Activated naive CD8-positive, alpha-beta T cell treated with anti-CD3 and anti-CD28 coated beads, Interleukin-2, amount 50 U/mL, for 24 hours (primary cell): ENCODE measurements at places on chromosomes 12 and 14.

GRCh38 chr12:121578230-121579189 lies 2.3 kb downstream of the KDM2B start:
- DNase-seq = peak; percentile 33

DNA sequence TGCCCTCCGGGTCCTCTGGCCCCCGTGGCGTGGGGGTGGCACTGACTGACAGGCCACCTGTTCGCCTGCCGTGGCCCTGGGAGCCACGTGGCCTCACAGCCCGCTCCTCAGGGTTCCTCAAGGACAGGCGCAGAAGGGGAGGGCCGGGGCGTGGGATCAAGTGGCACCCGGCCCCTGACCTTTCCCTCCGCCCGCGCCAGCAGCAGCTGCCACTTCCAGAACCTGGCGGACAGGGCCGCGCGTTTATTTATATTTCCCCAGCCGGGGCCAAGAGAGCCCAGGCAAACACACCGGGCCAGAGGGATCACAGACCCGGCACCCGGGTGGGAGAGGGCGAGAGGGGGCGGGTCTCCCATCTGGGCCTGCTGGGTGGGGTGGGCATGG lies 92.6 kb downstream of the RFLNA start:
- no peak for DNase-seq

DNA sequence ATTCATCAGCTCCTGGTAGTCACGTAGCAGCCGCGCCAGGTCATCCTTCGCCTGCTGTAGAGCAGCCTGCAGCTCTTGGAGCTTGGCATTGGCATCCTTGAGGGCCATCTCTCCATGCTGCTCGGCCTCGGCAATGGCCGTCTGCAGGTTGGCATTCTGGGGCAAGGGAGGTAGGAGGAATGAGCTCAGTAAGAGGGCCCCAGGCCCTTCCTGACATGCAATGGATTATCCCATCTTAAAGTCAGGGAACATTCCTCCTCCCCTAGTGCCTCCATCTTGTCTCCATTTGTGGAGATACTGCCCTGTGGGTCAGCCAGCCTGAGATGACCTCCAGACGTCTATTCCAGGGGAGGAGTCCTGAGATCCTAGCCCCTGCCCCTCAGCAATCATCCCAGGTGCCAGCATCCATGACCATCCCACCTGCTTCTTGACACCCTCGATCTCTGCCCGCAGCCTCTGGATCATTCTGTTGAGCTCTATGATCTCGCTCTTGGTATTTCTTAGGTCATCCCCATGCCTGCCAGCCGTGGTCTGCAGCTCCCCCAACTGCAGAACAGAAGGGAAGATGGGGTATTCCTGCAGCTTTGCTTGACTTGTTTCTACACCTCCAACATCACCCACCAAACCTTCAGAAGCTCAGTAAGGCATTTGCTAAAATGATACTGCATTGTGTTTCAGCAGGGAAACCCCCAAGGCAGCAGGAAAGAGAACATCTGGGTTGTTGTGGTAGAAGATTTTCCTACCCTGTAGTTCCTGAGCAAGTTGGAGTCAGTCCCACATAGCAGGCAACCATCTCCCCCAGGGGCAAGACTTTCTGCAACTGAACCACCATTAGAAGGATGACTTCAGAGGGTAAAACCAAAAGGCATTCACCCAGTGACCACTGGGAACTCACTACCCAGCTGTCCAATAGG lies 4.4 kb downstream of the KRT3 start:
- DNase-seq = no peak

DNA sequence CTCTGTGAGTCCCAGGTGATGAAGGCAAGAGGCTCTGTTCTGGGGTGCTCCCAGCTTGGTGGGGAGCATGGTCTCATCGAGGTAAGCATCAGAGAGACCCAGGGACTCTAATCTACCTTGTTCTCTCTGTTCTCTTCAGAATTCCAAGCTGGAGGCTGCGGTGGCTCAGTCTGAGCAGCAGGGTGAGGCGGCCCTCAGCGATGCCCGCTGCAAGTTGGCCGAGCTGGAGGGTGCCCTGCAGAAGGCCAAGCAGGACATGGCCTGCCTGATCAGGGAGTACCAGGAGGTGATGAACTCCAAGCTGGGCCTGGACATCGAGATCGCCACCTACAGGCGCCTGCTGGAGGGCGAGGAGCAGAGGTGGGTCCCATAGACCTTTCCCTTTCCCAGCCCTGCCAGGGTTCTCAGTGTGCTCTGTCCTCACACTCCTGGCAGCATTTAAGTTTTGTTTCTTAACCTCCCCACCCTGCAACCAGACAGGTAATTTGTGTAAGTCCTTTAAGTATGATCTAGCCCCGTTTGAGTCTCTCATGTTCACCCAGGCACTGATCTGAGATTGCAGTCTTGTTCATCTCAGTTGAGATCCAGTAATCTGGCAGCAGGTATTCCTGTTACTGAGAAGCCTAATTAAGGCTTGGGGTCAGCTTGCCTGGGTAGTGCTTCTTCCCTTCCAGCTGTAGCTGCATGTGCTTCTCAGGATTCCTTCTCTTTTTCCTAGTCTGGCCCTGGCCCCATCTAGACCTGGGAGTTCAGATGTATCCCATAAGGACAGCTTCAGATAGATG lies 14.8 kb upstream of the KRT81 start:
- DNase-seq = no peak

DNA sequence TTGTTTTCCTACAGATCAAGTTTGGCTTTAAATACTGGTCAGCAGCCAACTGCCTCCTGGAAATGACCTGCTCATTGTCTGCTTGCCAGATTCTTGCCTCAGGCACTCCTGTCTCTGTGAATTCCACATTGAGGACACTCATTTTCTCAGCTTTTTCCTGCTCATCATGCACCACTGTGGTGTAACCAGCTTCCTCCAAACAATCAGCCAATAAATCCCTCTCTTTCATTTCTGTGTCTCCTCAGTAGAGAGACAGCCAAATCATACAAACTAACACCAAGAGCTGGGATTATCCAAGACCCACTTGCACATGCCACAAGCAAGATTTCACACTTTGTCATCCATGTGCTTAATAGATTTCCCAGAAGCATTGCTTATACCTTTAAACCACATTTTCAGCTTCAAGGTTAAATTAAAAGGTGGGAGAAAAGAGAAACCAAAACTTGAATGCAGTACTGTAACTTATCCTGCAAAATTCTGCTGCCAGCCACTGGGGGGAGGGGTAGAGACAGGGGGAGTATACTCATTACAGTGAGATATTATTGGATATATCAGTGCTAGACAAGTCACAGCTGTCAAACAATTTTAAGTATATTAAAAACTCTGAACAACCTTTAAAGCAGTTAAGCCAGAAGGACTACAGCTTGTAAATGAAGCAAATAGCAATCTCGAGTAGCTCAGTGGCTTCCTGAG lies 105.0 kb downstream of the PPP2R5E start:
- peak; percentile 10 for DNase-seq

- DNase-seq = peak; percentile 55
These were observed 1.1 kb downstream of the GALNT16 start for GRCh38 chr14:69260861-69261564.

GRCh38 chr12:79658221-79658620 lies 32.5 kb downstream of the PAWR start:
- DNase-seq = no peak

DNA sequence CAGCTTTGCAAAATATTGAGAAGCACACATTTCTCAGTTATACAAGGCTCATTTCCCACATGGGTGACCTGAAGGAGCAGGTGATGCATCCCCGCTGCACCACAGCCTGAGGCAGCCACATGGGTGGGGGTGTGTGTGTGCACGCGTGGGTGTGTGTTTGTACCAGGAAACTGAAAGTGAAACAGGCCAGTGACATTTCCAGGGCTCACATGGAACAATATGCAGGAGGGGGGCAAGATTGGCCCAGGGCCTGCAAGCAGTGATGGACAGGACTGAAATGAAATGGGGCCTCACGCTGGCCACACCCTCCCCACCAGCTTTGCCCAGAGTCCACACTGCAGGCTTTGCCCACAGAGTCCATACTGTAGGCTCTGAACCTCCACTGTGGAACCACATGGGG lies 154.2 kb upstream of the PARP11 start:
- DNase-seq = peak; percentile 61

DNA sequence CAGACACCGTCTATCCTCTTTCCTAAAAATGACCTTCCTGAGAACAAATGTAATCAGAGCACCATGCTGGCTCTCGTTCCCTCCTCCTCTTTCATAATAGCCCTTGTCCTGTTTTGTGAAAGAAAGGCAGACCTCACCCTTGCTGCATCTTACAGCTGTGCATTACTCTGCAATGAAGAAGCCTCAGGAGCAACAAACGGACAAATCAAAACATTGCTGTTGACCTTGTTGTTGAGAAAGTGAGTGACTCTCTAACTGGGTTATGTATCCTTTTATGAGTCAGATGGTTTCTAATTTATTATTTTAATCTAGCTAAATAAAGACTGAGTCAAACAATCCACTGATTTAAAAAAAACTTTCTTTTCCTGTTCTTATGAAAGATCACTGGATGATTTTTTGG lies 180.9 kb downstream of the RPS29 start:
- DNase-seq = no peak

GRCh38 chr12:47570151-47570550 lies 135.7 kb downstream of the RPAP3 start:
- no peak for DNase-seq

GRCh38 chr12:109446-109845 lies 42.9 kb downstream of the IQSEC3 start:
- no peak for DNase-seq

- no peak for DNase-seq
These were observed 192.9 kb downstream of the PRKD1 start for GRCh38 chr14:29734732-29735131.

DNA sequence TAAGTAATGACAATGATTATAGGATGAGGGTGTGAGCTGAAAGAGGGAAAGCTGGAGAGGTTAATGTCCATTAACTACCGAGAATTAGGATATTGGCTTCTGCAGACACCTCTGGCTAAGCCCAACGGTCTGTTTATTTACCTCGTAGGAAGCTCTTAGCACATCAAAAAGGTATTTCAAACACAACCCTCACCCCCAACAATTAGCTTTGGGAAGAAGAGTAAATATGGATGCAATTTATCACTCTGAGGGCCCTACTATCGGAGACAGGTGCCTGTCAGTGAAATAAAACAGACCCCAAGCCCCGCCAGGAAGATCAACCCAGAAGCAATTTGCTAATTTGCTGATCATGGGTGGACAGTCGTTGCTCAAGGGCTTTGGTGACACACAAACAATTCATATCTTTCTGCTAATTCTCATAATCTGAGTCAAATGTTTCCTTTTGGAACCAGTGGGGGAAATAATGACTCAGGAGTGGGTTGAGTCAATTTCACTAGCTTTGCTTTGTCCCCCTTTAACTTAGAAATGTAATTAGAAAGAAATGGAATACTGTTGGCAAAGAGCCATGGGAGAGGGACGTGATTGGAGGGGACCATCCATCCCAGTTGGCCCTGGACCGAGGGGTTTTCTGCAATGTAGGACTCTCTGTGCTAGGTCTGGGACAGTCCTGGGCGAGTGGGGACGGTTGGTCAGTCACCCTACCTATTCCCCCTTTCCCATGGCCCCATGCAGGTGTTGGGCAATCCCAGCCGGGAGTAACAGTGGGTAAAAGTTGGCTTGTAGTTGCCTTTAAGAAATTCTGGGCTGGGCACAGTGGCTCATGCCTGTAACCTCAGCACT lies 99.1 kb upstream of the MED13L start:
- DNase-seq = no peak

GRCh38 chr14:94485944-94486841 lies 10.2 kb upstream of the SERPINA9 start:
- DNase-seq = peak; percentile 51

DNA sequence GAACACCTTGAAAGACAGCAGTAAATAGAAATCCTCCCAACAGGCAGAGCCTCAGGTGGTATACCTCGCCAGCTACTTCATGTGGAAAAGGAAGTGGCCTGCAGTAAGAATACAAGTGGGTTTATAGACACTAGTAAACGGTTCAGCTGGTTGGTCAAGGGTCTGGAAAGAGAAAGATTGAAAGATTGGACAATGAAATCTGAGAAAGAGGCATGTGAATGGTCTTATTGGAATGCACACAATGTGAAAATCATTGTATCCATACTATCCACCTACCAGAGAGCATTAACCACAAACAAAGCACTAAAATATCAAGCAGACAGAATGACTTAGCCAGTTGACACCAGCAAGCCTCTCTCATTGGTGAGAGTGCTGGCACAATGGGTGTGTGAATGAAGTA lies 98.2 kb downstream of the SSPN start:
- no peak for DNase-seq

DNA sequence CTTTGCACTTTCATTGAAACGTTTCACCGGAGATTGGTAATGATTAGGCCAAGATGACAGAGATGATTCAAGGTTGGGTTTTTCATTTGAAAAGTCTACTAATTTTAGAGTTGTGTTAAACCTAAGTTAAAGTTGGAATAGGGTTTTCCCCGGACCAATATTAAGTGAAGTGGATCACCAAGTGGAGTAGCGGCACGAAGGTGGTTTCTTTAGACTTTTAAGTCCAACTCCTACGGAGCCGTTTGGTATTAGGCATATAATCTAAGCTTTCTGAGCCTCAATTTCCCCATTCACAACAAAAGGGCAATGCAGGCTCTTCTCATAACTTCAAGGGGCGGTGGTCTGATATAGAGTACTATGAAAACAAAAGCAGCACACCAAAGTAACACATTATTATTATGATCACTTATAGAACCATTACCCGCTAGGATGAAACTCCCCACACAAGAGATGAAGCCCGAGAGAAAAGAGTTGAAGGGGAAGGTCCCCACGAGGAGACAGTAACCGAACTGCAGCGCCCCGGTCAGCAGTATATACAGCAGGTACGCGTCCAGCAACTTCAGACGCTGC lies 413 bp downstream of the DAD1 start:
- DNase-seq = no peak

GRCh38 chr12:75438059-75438754 lies 42.3 kb upstream of the GLIPR1 start:
- DNase-seq = no peak

DNA sequence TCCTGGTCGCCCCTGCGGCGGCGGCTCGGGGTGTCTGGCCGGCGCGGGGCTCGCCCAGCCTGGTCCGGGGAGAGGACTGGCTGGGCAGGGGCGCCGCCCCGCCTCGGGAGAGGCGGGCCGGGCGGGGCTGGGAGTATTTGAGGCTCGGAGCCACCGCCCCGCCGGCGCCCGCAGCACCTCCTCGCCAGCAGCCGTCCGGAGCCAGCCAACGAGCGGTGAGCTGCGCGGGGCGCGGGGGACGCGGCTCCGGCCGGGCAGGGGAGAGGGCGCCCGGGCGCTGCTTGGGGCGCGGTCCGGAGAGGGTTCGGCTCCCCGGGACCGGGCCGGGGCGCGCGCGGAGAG lies at the start of gene LGALS3:
Gene LGALS3, plus strand, starts transcription at position 167 of the 342 bp plus-strand sequence. CDS start 8,122 bp downstream, outside the sequence.
- DNase-seq = peak; percentile 30

DNA sequence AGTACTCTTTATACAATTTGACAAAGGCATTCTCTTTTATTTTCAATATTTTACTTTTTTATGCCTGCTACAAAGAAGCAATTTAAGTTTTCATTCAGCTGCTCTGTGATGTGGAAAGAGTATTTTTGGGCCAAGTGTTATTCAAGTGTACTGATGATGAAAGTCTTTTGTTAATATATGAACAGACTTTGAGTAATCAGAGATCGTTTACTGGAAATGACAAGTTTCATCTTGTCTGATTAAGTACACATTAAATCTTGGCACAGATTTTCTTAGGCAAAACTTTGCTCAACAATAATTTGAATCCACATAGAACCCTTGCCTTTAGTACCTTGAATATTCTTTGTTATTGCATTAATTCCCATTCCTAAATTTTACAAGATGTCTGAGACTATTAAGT lies 13.3 kb upstream of the PZP start:
- no peak for DNase-seq

- peak; percentile 57 for DNase-seq
These were observed 70.0 kb upstream of the VPS33A start for GRCh38 chr12:122336015-122336946.

GRCh38 chr14:96929950-96930349 lies 132.8 kb downstream of the VRK1 start:
- no peak for DNase-seq

- no peak for DNase-seq
These were observed 244.2 kb upstream of the USP15 start for GRCh38 chr12:62016021-62016420.
